IMR-90 (cell line): ENCODE measurements at places on chromosomes 6 and 20. TPM values are rescaled to one million over a fixed set of nuclear protein-coding genes. Genes with fewer than 3 reads are reported as not detected.

DNA sequence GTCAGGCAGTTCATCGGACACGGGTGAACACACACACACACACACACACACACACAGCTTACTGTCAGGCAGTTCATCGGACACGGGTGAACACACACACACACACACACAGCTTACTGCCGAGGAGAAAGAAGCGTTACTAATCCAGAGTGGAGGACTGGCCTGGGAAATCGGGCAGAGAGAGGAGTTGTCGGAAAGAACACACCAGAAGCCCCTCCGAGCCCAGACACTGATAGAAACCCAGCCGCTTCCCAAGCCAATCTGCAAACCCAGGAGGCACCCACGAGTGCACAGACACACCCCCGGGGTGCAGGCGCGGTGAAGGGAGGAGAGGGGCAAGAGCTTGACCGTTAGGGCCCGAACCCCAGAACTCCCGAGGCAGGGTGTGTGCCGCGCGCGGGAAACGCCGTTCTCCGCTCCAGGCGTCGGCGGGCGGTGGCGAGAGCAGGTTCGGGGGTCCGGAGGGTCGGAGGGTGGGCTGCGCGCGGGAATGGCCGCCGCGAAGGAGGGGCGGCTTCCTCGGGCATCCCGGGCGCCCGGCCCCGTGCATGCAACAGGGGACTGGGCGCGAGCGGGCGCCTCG is 636 bp downstream of the ELOVL2 start:
- H3K36me3 ChIP-seq, result no peaks in the 10 kb centered on the region
- H3K4me3 ChIP-seq, result peak overlapping the region; percentile 74
- H3K27me3 ChIP-seq, result no peaks in the 10 kb centered on the region
- peaks cover 6% of the 10 kb centered on the region for H3K4me1 ChIP-seq

- peaks cover 2% of the 10 kb centered on the region; the same call in 1 of the 2 replicates for H3K4me1 ChIP-seq
- H3K36me3 ChIP-seq, result no peaks in the 10 kb centered on the region
- H3K27ac ChIP-seq, result no peak overlapping the region
- H3K4me3 ChIP-seq, result no peak overlapping the region
- peaks cover 4% of the 10 kb centered on the region; the same call in 1 of the 2 replicates for H3K27me3 ChIP-seq
These were observed 76.2 kb downstream of the CDH26 start for GRCh38 chr20:60034231-60035110.

- DNase-seq, result no peak
- no peaks in the 10 kb centered on the region; the same call in 1 of the 2 replicates for H3K4me1 ChIP-seq
- H3K27ac ChIP-seq, result no peak overlapping the region
- H3K27me3 ChIP-seq, result no peaks in the 10 kb centered on the region
These were observed 90.4 kb downstream of the CARMIL1 start for GRCh38 chr6:25369433-25370177.

GRCh38 chr20:35462351-35462750 is 7.0 kb downstream of the CEP250 start:
- DNase-seq, result no peak
- no peak overlapping the region for H3K4me3 ChIP-seq
- no peak overlapping the region for H3K27ac ChIP-seq
- peaks cover 33% of the 10 kb centered on the region for H3K36me3 ChIP-seq
- peaks cover 5% of the 10 kb centered on the region for H3K4me1 ChIP-seq

Gene UBE2C
- 43.4 and 43.6 TPM in 2 replicates for total RNA-seq

Gene SLPI
- total RNA-seq, result not detected in 2 replicates

Gene CDS2
- total RNA-seq, result 47.1 and 57.5 TPM in 2 replicates

GRCh38 chr6:34305982-34306708 is 57.3 kb upstream of the SMIM29 start:
- DNase-seq, result peak; percentile 22
- no peaks in the 10 kb centered on the region for H3K36me3 ChIP-seq
- no peak overlapping the region for H3K27ac ChIP-seq
- peaks cover 6% of the 10 kb centered on the region for H3K4me1 ChIP-seq
- no peaks in the 10 kb centered on the region for H3K27me3 ChIP-seq
- H3K4me3 ChIP-seq, result no peak overlapping the region

Gene PTPRT
- not detected in 2 replicates for total RNA-seq

GRCh38 chr20:37649017-37649416 is 44.8 kb upstream of the CTNNBL1 start:
- H3K4me3 ChIP-seq, result no peak overlapping the region
- no peaks in the 10 kb centered on the region for H3K36me3 ChIP-seq
- no peaks in the 10 kb centered on the region for H3K4me1 ChIP-seq
- peaks cover 54% of the 10 kb centered on the region for H3K27me3 ChIP-seq
- no peak overlapping the region for H3K27ac ChIP-seq

DNA sequence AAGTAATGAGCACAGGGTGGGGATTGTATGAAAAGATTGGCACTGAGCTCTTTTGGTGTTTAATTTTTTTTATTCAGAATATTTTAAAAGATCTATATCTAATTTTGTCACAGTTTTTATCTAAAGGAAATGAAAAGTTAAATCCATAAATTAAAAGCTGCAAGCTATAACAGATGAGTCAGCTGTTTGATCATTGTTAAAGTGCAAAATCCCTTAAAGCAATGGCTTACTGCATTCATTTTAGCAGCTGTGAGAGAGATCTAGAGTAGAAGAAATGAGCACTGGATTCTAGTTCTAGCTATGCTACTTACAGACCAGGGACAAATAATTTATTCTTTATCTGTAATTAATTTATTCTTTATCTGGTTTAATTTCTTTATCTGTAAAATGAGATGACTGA is 245.9 kb downstream of the CD109 start:
- DNase-seq, result peak; percentile 26
- peaks cover 6% of the 10 kb centered on the region for H3K4me1 ChIP-seq
- no peaks in the 10 kb centered on the region for H3K27me3 ChIP-seq
- no peak overlapping the region for H3K27ac ChIP-seq

Gene CD40
- 0.28 and 0.36 TPM in 2 replicates for total RNA-seq

Gene CPXM1
- 0.83 and 1.1 TPM in 2 replicates for total RNA-seq

GRCh38 chr6:82958551-82958950 is 107.1 kb downstream of the UBE3D start:
- H3K27me3 ChIP-seq, result no peaks in the 10 kb centered on the region
- DNase-seq, result no peak
- no peaks in the 10 kb centered on the region for H3K36me3 ChIP-seq
- H3K4me3 ChIP-seq, result no peak overlapping the region

DNA sequence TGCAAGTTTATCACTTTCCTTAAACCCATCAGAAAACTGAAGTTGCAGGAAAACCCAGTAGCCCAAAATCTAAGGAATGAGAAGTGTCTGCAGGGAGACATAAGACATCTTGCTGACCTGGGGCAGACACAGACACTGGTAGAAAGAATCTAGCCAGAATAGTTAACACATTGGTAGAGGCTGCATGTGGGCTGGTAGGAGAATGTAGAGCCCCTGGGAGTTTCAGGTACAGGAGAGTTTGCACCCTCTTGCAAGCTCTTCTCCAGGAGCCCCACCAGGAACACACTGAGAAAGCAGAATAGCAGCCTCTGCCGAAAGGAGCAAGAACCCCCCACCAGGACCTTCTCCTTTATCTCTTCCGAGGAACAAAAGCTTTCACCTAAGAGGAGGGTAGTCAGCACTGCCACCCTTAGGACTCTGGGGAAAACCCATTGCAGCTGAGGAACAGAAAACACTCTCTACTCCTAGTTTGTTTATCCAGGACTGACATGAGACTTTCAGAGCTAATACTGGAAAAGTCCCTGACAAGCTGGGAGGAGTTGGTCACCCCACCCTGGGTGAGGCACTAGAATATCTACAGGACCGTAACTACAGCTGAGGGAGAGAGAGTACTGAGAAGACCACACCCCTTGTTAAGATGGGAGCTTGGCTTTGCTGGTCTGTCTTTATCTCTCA is 10.5 kb upstream of the OGFRL1 start:
- H3K36me3 ChIP-seq, result no peaks in the 10 kb centered on the region
- H3K27me3 ChIP-seq, result no peaks in the 10 kb centered on the region
- H3K27ac ChIP-seq, result no peak overlapping the region
- no peak for DNase-seq
- H3K4me3 ChIP-seq, result no peak overlapping the region
- no peaks in the 10 kb centered on the region for H3K4me1 ChIP-seq

Gene MAN1A1
- 5.9 and 11.4 TPM in 2 replicates for total RNA-seq

Gene GMPR
- 6.3 and 6.7 TPM in 2 replicates for total RNA-seq

Gene NCOA5
- 20.6 and 22.5 TPM in 2 replicates for total RNA-seq

DNA sequence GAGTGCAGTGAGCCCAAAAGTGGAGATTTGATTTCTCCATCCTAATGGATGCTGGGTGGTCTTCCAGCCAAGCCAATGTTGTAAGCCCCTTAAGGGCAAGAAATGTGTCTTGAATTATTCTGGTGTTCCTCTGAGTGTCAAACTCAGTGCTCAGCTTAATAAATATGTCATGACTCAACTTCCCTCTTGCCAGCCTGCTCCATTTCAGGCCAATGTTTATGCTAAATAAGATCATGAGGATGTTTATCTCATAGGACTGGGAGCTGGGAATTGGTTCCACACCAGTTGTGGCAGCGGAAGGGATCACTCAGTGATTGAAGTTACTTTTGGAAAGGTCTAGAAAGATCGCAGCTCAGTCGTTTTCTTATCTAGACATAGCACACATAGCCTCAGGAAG is 90.4 kb upstream of the ISM1 start:
- peak; percentile 12 for DNase-seq
- H3K36me3 ChIP-seq, result no peaks in the 10 kb centered on the region

Gene ELOVL2
- total RNA-seq, result 7.9 and 10.6 TPM in 2 replicates

GRCh38 chr6:93341900-93342613 is 77.3 kb downstream of the EPHA7 start:
- DNase-seq, result no peak
- no peaks in the 10 kb centered on the region for H3K4me1 ChIP-seq
- H3K27me3 ChIP-seq, result no peaks in the 10 kb centered on the region
- no peaks in the 10 kb centered on the region for H3K36me3 ChIP-seq
- H3K4me3 ChIP-seq, result no peak overlapping the region

Gene C20orf204
- 0.18 and 0.28 TPM in 2 replicates for total RNA-seq

Gene GZF1
- 23.7 and 30.3 TPM in 2 replicates for total RNA-seq

- DNase-seq, result no peak
- no peaks in the 10 kb centered on the region for H3K36me3 ChIP-seq
- H3K4me3 ChIP-seq, result no peak within 1 kb of the TSS
- no peaks in the 10 kb centered on the region; the same call in 1 of the 2 replicates for H3K27me3 ChIP-seq
- H3K27ac ChIP-seq, result no peak within 1 kb of the TSS
- no peaks in the 10 kb centered on the region for H3K4me1 ChIP-seq
These were observed at the start of gene SIRPG for GRCh38 chr20:1657556-1658334. Gene SIRPG, minus strand, starts transcription at chr20:1657779. Its CDS starts 65 bp downstream, at chr20:1657714.

DNA sequence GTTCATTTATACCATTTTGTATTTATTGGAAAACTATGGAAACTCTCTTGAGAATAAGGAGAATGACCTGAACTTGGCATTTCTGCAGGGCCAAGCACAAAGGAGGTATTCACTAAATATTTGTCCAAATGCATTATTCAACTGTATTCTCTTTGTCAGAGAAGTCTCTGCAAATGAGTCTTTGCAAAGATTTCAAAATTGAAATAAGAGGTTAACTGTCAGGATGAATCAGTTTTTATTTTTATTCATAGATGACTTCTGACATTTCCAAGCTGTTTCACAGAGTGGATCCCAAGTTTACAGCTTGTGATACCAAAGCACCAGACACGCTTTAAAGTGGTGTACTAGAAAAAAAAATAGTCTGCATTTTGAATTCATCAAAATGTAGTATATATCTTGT is 131.6 kb downstream of the UTRN start:
- no peak overlapping the region for H3K27ac ChIP-seq
- peak; percentile 21 for DNase-seq
- H3K4me1 ChIP-seq, result peaks cover 9% of the 10 kb centered on the region

DNA sequence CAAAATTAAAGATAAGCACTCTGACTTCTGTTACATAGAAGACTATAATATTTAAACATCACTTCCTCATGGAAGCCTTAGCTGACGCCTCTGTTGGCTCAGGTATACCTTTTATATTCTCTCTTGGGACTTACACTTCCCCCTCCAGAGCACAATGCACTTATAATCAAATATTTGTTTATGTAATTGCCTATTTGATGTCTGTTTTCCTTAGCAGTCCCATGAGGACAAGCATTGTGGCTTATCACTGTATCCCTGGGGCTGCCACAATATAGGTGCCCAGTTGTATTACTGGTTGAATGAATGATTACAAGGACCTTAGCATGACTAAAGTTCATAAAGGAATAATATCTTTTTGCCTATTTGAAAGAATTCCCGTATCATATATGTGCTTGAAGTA is 186.7 kb upstream of the VGLL2 start:
- H3K4me1 ChIP-seq, result no peaks in the 10 kb centered on the region
- H3K27ac ChIP-seq, result no peak overlapping the region
- no peak overlapping the region for H3K4me3 ChIP-seq

DNA sequence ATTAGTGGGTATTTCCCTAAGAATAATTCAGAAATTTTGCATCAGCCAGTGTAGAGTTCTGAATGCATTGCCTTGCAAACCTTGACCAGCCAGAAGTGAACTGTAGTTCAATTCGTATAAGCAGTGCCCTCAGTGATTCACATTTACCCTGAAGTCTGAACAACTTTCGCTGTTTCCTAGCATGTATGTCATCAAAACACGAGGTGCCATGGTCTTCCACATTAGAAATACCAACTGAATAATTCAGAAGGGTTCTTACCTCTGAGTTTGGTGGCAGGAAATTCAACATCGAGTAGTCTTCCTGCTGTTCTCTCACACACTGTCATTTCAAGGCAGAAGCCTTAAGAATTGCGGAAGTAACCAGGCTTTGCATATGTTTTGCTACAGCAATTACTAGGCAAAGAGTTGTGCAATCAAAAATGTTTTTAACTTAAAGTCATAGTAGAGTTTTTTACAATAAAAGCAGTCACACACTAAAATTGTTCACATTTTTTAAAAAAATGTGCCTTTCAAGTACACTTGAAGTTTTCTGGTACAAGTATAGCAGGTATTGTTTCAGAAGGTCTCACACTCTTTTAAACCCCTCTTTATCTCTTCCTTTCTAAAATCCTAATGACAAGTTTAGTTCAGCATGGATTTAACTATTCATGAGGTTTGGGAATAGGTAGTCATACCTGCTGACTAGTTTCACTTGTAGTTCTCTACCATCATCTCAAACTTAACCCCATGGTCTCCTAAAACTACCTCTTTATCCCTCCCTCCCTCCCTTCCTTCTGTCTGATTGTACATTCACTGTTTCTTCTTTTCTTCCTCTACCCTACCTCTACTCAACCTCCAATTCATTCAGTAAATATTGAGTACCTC is 118.3 kb downstream of the STXBP5 start:
- peaks cover 26% of the 10 kb centered on the region for H3K36me3 ChIP-seq
- peak overlapping the region; percentile 49; the same call in 1 of the 2 replicates for H3K27ac ChIP-seq
- peak; percentile 73 for DNase-seq
- peaks cover 2% of the 10 kb centered on the region; the same call in 1 of the 2 replicates for H3K4me1 ChIP-seq

Gene C20orf202
- not detected in 2 replicates for total RNA-seq

- peaks cover 25% of the 10 kb centered on the region; the same call in 1 of the 2 replicates for H3K27me3 ChIP-seq
- peaks cover 5% of the 10 kb centered on the region for H3K4me1 ChIP-seq
- DNase-seq, result no peak
- no peaks in the 10 kb centered on the region for H3K36me3 ChIP-seq
These were observed 80.6 kb downstream of the MDGA1 start for GRCh38 chr6:37617073-37617472.

Gene LY6G6C
- total RNA-seq, result not detected in 2 replicates

Gene OTOR
- total RNA-seq, result not detected in 2 replicates

Gene MLIP
- total RNA-seq, result not detected in 2 replicates
